ENCODE measurements at places on chromosomes 11 and 22.

GRCh38 chr11:70604221-70604620 is 205.9 kb downstream of the CTTN start:
- no peak for DNase-seq

DNA sequence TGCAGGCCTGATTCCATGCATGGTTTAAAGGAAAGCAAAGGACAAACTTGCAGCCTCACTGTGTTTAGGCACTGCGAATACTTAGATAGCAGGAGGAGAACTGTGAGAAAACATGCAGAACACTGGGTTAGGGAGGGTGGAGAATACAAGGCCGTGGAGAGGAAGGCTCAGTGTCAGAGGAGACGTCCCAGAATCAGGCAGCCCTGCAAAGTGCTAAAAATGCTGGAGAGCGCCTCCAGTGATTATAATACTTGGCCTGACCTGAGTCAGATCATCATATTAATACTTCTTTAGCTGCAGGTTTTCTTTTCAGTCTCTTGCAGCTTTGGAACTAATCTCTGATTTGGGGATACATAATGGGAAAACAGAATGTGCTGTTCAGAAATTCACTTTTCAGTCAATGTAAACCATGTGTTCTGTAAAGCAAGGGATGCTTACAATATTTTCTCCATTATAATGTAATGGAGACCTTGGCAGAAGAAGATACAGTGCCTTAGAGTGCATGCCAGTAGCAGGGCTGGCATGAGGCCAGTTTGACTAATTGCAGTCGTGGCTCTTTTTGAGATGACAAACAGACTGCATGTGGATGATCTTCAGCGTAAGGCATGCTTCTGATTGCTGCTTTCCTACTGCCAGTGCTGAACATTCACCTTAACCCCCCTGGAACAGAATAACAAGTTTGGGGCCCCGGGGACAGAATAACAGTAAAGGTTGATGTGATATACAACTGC is 16.8 kb downstream of the EXT2 start:
- no peak for DNase-seq

- no peak for DNase-seq
These were observed 5.0 kb downstream of the VSTM5 start for GRCh38 chr11:93845181-93846092.

- DNase-seq, result no peak
These were observed 4.8 kb downstream of the PIM3 start for GRCh38 chr22:49965091-49966040.

GRCh38 chr11:90639461-90639993 is 416.7 kb upstream of the CHORDC1 start:
- DNase-seq, result no peak

GRCh38 chr11:7605186-7605943 is 67.9 kb downstream of the CYB5R2 start:
- DNase-seq, result no peak

DNA sequence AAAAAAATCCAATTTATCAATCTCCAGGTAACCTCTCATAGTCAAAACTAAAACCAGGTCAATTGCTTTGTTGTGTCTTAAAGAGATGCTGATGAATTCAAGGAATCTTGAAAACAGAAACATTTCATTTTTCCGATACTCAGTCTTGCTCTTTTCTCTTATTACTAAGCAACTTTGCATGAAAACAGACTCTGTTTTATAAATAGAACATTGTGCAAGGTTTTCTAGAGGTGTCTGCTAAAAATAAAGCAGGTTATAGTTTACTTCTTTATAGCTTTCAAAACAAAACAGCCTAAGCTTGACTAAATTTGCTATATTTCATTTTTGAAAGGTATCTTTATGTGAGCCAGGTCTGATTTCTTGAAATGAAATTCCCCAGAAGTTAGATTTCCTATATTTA is 109.3 kb downstream of the ARL14EP start:
- no peak for DNase-seq

- no peak for DNase-seq
These were observed 129.8 kb downstream of the MRTFA start for GRCh38 chr22:40506762-40507161.

DNA sequence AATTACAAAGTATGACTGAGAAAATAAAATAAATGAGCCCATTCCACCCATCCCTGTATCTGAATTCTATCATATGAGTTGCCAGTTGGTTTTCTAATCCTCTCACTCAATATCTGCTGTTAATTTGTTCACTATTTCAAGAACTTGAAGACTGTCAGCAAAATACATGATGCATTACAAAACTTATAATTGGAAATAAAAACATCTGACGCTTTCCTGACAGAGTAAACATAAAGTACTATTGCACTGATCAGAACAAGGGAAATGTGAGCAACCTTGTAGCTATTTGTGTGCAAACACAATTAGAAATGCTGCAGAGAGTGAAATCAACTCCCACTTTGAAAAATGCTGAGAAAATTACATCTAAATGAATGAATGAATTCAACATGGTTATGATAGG is 97.1 kb downstream of the MPPED2 start:
- DNase-seq, result no peak

GRCh38 chr11:707817-708420 is 1.9 kb downstream of the EPS8L2 start:
- no peak for DNase-seq

DNA sequence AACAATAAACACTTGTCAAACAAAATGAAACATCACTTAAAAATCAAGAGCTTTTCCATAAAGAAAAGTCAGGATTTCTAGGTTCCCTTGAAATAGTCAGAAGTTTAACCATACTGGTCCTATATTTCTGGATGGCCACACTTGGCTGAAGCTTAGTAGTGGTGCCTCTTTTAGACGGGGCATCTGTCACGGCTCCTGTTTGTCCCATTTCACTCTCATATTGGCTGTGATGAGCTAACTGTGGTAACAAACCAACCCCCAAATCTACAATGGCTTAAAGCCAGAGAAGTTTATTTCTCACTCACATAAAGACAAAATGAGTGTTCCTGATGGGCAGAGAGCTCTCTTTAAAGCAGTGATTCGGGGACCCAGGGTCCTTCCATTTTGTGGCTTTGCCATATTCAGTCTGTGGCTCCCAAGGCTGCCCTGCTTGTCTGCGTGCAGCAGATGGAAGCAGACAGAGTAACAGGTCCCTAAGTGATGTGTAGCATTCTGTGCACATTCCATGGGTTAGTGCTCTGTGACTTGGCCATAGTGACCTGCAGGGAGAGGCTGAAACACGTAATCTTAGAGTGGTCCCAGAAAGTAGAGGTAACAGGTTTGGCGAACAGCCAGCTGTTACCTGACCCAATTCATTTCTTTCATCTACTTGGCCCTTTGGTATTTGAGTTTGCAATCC is 137.4 kb downstream of the HIPK3 start:
- DNase-seq, result no peak

DNA sequence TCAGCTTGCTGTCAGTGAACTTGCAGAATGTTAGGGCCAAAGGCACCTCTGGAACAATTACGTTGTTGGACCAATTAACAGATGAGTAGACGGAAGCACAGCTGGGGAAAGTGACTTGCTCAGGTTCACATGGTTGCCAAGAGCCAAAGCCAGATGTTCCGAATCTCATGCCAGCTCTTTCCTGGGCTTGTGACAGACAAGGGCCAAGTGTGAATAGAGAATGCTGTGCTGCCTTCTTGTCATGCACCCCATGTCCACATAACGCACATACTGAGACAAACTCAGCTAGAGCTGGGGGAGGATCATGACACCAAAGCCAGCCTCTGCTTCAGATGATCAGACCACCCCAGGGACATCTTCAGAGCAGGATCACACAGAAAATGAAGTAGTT is 616.3 kb downstream of the INSC start:
- no peak for DNase-seq

- no peak for DNase-seq
These were observed 478 bp downstream of the FAU start for GRCh38 chr11:65121447-65121864.

DNA sequence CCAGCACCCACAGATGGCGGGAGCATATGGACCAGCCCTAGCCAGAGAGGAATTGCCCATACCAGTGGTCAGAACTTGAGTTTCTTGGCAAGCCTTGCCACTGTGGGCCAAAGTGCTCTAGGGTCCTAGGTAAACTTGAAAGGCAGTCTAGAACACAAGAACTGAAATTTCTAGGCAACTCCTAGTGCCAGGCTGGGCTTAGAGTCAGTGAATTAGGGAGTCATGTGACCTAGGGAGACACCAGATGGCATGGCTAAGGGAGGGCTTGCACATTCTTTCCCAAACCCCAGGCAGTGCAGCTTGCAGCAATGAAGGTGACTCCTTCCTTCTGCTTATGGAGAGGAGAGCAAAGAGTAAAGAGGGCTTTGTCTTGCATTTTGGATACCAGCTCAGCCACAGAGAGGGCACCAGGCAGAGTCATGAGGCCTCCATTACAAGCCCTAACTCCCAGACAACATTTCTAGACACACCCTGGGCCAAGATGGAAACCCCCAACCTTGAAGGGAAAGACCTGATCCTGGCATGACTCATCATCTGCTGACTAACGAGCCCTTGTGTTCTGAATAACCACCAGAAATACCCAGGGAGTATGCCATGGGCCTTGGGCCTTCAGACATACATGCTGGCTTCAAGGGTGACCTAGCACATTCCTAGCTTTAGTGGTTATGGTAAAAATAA is 19.2 kb upstream of the OR56A3 start:
- DNase-seq, result no peak

DNA sequence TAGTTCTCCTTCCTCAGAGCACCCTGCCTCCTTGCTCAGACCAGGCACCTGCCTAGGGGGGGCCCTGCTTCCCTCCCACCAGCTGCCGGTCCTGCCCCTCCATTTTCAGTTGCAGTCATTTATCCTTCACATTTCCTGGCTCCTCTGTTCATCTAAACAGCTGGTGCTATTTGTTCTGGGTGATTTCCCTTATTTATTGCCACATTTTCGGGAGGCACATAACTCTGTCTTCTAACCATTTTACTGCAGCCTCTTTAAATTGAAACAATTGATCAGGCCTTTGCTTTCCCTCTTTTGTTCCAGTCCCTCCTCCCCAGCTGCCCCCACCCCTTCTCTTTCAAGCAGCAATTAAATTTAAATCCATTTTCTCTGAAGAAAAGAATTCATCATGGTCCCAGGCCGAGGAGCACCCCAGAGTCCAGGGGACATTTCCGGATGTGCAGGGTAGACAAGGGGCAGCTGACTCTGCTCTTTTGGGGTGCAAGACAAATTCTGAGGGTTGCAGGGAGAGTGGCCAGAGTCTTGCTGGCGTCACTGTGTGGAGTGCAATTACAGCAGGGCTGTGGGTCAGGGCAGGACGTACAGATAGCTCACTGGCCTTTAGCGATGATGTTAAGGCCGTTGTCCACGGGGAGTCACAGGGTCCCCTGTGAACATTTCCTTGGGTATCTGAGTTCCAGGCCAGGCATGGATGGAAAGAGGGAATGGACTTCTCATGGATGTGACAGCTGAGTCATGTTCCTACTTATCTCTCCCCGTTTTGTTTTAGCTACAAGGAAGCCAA is 476.4 kb downstream of the TBC1D22A start:
- no peak for DNase-seq

GRCh38 chr22:47030881-47031627 is 268.6 kb downstream of the TBC1D22A start:
- DNase-seq, result no peak

DNA sequence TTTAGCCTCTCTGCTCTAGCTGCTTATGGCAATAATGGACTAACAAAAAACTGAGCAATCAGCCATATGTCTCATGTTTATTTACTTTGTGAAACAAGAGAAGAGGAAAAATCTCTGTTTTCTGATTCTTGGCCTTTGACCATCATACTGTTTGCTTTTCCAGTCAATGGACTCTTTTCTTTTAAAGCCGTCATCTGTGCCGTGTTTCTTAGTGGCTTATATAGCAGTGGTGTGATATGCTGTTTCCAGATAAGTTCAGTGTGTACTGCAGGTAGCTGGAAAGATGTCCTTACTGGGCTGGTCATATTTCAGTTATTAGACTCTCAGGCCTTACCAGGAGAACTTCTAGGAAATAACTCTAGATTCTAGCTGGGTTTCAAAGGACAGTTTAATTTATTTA is 33.6 kb upstream of the TECTA start:
- no peak for DNase-seq

DNA sequence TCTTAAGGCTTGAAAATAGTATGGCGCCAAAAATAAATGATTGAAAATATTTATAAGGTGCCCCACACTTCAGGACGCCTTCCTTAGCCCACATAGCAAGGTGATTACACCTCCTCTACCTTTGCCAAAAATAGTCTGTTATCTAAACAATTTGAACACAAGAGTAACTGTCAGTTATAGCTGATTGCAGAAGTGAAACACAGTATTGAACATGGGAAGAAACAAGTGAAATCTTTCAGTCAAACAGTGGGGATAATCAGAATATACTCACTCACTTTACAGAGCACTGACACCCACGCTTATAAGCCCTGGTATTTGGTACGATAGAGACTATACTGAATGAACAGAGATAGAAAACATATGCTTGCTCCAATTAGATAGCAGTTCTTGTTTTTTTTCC is 203.1 kb downstream of the RAB38 start:
- DNase-seq, result no peak

DNA sequence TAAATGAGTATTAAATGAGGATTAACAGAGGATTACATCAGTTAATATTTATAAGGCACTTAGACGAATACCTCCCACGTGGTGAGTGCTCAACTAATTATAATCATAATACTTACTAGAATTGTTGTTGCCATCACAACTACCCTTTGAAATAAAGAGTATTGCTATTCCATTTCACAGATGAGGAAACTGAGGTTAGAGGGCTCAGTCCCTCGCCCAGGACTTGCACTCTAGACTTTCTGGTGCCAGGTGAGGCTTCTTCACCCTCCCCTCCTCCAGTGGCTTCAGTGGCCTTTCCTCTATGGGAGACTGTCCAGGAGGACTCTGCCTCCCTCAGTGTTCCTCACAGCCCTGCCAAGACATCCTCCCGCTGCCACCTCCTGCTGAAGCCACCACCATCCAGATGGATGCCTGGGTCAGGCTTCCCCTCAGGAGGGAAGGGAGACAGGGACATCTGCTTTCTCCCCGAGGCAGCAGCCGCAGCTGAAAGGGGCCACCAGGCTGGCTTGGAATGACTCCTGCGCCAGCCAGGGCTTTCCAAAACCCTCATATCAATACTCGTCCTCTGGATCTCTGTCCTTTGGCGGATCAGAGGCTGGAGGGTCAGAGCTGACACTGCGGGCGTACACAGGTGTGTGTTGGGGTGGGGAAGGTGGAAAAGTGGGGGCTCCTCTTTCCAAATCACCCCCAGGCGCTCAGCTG is 580.1 kb downstream of the BUD13 start:
- no peak for DNase-seq

- no peak for DNase-seq
These were observed 10.9 kb downstream of the USP2 start for GRCh38 chr11:119370486-119371046.

- no peak for DNase-seq
These were observed 9.4 kb upstream of the SF1 start for GRCh38 chr11:64787526-64788320.

Measured in substantia nigra (tissue), 51 donors.